NCI-H69 (cell line): ENCODE measurements at places on chromosomes 2 and 18.

GRCh38 chr2:73141896-73142295 lies 29.1 kb upstream of the RAB11FIP5 start:
- DNase-seq: no peak

- no peak for DNase-seq
Observed at GRCh38 chr2:180734382-180734781, 246.0 kb upstream of the UBE2E3 start.

GRCh38 chr18:40006634-40007033 lies 1948.4 kb upstream of the PIK3C3 start:
- DNase-seq: peak; percentile 78

DNA sequence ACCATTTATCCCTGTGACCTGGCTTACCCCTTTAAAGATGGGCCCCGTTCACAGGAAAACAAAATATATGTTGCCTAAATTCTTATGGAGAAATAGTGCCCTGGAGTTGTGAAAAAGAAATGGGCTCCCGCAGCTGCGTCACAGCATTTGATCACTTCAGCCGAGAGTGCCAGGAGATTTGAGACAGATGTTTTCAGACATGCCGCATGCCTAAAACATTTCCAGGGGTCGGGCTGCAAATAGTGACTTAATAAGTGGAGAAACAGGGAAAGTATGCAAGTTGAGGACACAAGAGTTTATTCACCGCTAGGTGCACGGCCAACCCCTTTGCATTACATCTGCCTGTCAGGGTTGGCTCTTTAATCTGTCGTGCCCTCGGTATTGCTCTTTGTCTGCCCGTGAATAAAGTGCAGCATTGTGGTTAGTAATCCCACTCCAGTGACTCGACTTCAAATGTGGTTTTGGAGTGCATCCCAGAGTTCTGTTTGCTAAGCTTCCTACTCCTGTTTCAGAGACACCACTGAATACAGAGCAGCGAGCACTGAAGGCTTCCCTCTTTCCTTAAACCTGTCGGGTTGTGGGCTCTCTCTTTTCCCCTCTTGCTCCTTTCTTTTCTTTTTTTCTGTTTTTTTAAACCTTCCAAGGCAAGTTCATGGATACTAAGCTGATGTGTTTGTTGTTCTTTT lies 187.5 kb downstream of the LTBP1 start:
- DNase-seq: peak; percentile 29

- DNase-seq: peak; percentile 39
Observed at GRCh38 chr2:179311101-179311500, 46.5 kb upstream of the SESTD1 start.
